ENCODE measurements at places on chromosomes 6 and 20.

DNA sequence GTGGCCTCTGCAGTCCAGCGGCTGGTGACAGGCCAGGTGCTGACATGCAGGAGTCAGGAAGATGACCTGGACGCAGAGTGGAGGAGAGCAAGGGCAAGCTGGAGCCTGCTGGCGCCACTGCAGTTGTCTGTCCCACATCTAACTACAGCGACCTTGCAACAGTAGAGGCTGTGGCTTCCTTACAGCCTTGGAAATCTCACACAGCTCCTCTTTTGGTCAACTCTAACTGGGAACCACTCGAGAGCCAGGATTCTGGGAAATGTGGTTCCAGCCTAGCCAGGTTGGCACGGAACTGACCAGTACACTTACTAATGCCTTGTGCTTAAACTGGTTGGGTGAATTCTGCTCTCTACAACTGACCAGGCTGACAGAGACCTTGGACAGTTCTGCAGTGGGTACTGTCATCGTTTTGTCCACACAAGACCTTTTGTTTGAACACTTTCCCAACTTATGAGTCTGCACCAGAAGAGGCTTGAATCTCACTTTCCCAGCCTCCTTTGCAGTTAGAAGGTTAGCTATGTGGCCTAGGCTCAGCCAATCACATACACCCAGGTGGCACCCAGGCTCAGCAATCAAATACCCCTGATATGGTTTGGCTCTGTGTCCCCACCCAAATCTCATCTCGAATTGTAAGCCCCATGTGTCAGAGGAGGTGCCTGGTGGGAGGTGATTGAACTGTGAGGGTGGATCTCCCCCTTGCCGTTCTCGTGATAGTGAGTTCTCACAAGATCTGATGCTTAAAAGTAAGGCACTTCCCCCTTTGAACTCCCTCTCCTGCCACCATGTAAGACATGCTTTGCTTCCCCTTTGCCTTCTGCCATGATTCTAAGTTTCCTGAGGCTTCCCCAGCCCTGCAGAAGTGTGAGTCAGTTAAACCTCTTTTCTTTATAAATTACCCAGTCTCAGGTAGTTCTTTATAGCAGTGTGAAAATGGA, 153.5 kb downstream of the ZMYND8 start:
- no peak for DNase-seq

- peak; percentile 95 for DNase-seq
Observed at GRCh38 chr6:138593124-138593877, 94.0 kb upstream of the NHSL1 start.

- DNase-seq: no peak
Observed at GRCh38 chr20:45359406-45360148, 3.4 kb upstream of the SYS1 start.

GRCh38 chr6:139640448-139640847, 266.0 kb upstream of the CITED2 start:
- DNase-seq: peak; percentile 21

DNA sequence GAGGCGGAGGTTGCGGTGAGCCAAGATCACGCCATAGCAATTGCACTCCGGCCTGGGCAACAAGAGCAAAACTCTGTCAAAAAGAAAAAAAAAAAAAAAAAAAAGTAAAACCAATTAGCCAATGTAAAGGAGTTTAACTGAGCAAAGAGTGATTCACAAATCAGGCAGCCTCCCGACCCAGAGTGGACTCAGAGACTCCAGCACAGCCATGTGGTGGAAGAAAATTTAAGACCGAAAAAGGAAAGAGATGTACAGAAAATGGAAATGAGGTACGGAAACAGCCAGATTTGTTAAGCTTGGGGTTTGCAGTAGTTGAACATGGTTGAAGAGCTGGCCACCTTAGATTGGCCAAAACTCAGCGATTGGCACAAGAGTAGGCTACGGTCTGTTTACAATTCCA, 51.4 kb downstream of the ERMARD start:
- DNase-seq: no peak

- peak; percentile 40 for DNase-seq
Observed at GRCh38 chr6:152750694-152751093, at the start of gene VIP. Gene VIP (plus strand): TSS chr6:152750797. CDS start chr6:152752178, 1,381 bp downstream.

DNA sequence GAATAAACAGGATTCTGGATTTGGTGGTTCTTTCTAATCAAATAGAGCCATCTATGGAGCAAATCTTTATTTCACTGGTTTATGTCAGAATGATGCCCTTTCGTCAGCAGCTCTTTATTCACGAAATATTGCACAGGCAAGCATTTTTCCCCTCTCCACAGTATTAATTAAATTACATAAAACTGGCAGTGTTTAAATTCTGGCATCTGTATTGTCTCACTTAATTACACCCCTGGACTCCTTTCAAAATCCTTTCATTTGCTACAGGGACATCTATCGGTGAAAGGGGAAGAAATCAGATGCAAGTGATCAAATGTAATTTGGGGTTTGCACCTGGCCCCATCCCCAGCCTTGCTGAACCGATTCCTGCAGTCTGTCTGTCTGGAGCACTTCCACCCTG, 801.9 kb downstream of the QKI start:
- DNase-seq: no peak

DNA sequence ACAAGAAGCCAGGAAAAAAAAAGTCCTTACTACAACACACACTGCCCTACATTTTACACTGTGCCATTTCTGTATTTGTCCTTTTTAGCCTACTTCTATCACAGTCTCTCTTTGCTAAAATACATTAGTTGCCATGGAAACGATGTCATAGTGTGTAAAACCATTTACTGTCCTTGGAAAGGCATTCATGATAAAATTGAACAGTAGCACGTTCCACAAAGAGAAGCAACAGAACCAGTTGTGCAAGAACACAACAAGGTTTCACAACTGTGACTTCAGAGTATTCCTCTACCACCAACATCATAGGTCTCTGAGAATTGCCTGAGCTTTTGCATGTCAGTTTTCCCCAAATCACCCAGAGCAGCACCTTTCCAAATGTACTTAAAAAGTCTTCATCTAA, 20.5 kb downstream of the FYN start:
- peak; percentile 46 for DNase-seq

- peak; percentile 56 for DNase-seq
Observed at GRCh38 chr6:149895048-149895590, 2.8 kb downstream of the RAET1E start.

DNA sequence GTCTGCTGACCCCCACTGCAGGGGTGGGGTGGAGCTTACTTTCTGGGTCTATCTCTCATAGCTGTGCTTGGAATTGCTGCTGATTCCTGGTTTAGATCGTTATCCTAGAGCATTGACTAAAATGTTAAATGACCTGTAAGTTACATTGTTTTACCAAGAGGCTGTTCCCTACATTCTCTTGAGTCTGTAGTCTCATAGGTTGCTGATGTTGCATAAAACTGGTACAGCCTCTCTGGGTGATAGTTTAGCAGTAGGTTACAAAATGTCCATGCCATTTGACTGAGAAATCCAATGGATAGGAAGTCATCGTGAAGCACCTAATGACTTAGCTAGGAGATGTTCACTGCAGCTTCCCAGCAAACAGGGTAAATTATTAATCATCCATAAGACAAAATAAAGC, 62.4 kb downstream of the TPD52L1 start:
- DNase-seq: no peak

DNA sequence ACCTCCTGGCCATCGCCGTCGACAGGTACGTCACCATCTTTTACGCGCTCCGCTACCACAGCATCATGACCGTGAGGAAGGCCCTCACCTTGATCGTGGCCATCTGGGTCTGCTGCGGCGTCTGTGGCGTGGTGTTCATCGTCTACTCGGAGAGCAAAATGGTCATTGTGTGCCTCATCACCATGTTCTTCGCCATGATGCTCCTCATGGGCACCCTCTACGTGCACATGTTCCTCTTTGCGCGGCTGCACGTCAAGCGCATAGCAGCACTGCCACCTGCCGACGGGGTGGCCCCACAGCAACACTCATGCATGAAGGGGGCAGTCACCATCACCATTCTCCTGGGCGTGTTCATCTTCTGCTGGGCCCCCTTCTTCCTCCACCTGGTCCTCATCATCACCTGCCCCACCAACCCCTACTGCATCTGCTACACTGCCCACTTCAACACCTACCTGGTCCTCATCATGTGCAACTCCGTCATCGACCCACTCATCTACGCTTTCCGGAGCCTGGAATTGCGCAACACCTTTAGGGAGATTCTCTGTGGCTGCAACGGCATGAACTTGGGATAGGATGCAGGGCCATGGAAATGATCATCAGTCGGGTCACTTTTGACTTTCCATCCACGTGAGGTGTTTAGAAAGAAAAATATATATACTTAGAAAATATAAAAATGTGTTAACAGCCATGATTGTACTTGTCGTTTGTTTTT, 868 bp downstream of the MC3R start:
- DNase-seq: no peak

DNA sequence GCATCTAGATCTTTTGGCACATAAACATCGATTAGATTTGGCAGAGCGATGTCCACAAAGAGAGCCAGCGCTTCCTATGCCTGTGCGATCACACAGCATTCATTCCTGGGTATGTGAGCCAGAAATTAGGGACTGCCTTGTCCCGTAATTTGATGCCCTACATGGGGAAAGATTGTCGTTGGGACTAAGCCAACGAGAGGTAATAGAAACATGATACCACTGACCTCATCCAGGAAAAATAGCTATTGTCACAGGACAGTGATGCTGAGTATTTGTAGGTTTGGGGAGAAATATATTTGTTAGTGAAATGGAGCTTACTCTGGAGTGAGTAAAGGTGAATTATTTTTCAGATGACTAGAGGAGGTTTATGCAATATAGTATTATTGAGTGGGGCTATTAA, 154.0 kb downstream of the TSHZ2 start:
- no peak for DNase-seq

DNA sequence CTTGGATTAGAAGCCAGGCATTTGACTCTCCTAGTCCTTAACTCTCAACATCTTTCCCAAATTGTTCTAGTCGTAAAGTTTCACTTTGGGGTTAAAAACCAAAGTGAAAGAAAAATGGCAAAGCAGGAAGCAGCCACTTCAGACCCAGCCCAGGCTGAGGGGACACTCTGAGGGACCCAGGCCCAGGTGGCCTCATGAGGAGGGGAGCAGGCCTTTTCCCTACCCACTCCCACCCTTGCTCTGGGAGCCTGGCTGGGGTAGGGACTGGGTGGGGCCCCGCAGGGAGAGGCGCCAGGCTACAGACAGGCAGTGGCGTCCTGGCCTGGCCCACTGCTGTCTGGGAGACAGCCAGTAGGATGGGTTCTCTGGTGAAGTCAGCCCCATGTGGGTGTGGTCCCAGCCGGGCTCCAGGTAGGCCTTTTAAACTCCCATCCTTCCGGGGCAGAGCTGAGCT, 68.7 kb upstream of the MYL9 start:
- DNase-seq: no peak

- DNase-seq: no peak
Observed at GRCh38 chr20:49786668-49787370, 25.8 kb upstream of the SLC9A8 start.

DNA sequence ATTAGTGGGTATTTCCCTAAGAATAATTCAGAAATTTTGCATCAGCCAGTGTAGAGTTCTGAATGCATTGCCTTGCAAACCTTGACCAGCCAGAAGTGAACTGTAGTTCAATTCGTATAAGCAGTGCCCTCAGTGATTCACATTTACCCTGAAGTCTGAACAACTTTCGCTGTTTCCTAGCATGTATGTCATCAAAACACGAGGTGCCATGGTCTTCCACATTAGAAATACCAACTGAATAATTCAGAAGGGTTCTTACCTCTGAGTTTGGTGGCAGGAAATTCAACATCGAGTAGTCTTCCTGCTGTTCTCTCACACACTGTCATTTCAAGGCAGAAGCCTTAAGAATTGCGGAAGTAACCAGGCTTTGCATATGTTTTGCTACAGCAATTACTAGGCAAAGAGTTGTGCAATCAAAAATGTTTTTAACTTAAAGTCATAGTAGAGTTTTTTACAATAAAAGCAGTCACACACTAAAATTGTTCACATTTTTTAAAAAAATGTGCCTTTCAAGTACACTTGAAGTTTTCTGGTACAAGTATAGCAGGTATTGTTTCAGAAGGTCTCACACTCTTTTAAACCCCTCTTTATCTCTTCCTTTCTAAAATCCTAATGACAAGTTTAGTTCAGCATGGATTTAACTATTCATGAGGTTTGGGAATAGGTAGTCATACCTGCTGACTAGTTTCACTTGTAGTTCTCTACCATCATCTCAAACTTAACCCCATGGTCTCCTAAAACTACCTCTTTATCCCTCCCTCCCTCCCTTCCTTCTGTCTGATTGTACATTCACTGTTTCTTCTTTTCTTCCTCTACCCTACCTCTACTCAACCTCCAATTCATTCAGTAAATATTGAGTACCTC, 118.3 kb downstream of the STXBP5 start:
- DNase-seq: no peak

DNA sequence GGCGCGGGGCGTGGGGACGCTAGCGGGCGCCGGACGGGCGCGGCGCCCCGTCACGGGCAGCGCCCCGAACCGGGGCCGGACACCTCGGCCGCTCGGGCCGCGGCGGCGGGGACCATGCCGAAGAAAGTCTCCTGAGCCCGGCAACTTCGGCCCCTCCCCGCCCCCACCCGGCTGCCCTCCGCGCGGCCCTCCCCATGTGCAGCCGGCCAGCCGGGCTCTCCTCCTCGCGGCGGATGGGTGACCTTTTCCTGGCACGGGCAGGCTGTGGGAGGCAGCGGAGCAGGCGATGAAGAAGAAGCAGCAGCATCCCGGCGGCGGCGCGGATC, 278 bp downstream of the UST start:
- no peak for DNase-seq

DNA sequence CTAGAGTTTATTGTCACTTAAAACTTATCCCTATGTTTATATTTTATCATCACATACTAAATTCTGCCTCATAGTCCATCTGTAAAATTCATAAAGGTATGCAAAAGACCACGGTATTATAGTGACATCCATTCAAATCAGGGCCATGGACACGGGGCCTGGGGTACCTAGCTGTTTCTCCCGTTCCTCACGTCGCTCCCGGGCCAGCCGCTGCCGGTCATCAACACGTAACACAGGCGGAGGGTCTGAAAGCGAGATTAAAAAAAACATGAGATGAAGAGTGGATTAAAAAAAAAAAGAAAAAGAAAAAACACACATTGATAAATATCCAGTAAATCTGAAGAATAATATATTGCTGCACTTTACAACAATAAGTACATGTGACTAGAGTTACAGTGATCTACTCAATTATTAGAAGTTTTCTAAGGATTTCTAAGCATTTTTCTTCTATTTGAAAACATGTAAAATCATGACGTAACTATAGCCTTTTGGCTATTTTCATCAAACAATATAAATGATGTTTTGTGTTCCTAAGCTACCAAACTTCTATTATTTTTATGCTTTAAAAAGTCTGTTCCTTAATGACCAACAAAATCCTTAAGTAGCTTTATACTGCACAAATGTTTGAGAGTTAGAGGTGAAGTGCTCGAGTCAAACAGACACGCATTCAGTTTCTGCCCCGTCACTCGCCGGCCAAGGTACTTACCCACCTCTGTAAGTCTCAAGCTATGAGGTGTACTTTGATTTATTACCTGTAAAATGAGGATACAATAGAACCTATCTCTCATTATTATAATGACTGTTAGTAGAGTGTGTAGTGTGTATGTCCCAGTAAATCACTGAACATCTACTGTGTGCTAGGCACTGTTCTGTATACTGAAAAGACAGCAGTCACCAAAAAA, 122.1 kb upstream of the BCLAF1 start:
- no peak for DNase-seq

- no peak for DNase-seq
Observed at GRCh38 chr6:87376643-87377042, 31.1 kb upstream of the CFAP206 start.

All from renal cortical epithelial cell (primary cell).